ENCODE measurements at places on chromosomes 13 and 19.
A peak's percentile ranks its signal among the peaks of the same experiment; 100 is the strongest.

GRCh38 chr13:99656844-99657381 is 155.6 kb downstream of the TM9SF2 start:
- no peak for DNase-seq

GRCh38 chr19:35528218-35529038 is at the start of gene SBSN:
SBSN (minus strand) TSS chr19:35528311; CDS start chr19:35528281, 30 bp downstream.
- DNase-seq: peak; percentile 61

DNA sequence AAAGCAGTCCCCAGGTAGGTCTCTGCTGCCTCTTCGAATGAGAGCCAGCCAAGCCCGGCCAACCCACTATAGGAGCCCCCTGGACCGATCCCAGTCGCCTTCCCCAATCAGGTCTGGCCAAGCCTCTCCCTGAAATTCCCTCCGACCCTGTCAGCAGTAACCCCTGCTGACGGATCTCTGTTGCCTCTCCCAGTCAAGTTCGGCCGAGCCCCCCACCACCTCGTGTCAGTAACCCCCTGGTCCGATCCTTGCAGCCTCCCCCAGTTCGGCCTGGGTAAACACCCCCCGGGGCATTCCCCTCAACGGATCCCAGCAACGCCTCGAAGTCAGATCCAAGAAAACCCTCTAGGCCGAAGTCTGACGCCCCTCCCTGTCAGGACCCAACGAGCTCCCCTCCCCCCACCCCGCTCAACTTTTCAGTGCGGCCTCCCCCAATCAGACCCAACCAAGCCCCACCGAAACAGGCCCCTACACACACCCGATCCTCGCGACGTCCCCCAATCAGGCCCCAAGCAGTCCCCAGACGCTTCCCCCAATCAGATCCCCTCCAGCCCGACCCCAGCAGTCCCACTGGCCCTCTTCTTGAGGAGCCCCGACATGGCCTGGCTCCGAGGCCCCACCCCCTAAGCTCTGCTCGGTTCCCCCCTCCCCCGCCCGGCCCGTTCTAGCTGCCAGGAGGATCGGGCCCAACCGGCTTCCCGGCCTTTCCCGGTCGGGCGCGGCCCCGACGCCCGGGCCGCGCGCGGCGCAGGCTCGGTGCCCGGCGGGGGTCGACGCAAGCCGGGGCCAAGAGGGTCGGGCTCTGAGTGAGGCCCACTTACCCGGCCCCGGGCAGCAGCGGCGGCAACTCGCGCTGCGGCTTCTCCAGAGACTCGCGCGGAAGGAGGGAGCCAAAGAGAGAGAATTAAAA is 1.8 kb downstream of the TNPO2 start:
- peak; percentile 81 for DNase-seq

DNA sequence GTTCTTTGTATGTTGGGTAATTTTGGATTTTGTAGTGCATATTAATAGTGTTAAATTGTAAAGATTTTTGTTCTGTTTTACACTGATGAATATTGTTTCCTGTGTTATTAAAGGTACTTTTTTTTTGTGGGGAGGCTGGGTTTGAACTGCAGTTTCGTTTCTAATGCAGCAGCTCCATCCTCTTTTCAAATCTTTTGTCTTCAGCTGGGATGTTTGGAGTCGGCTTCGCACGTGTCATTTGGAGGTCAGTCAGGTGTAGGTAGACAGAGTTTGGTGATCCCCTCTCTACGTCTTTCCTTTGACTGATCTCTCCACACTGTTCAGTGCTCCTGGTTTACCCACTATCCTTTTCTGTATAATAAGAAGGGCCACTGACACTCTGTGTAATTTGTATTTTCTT is 30.3 kb downstream of the TDRD3 start:
- DNase-seq: no peak

GRCh38 chr13:54383604-54384003 is 1355.0 kb downstream of the OLFM4 start:
- no peak for DNase-seq

- no peak for DNase-seq
Observed at GRCh38 chr19:16945364-16945714, 56.5 kb downstream of the F2RL3 start.

- DNase-seq: peak; percentile 35
Observed at GRCh38 chr13:113941571-113942191, 32.2 kb downstream of the C13orf46 start.

- DNase-seq: no peak
Observed at GRCh38 chr19:36573895-36574720, 1.0 kb upstream of the ZNF529 start.

GRCh38 chr19:35261356-35262100 is 7.2 kb upstream of the USF2 start:
- no peak for DNase-seq

GRCh38 chr13:26708007-26708297 is 52.6 kb downstream of the GPR12 start:
- no peak for DNase-seq

GRCh38 chr19:3518659-3519058 is 12.5 kb downstream of the FZR1 start:
- no peak for DNase-seq

DNA sequence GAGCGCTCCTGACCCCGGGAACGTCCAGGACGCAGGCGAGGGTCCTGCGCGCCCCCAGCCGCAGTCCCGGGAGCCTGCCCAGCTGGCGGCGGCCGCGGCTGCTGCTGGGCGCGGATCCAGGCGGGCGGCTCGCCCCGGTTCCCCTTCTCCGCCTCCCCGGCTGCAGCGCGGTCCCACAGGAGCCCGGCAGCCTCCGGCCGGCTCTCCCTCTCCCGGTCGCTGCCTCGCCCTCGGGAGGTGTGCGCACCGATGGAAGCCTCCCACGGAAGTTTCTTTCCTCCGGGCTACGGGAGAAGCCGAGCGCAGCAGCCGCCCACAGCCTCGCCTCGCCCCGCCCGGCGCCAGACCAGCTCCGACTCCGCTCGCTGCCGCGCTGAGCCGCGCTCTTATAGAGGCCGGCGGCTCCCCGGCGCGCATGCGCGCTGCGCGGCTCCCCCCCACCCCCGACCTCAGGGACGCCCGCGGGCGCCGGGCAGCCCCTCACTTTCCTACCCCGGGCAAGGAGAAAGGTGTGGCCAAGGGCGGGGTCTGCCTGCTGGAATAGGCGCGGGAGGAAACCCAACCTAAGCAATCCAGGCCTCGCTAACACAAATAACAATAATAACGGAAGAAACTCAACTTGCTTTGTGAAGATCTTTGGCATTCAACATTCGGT is at the start of gene SHISA2:
TSS of gene SHISA2 (minus strand) at position 360 of the 655 bp plus-strand sequence. CDS start 1,041 bp downstream, outside the sequence.
- peak; percentile 59 for DNase-seq

DNA sequence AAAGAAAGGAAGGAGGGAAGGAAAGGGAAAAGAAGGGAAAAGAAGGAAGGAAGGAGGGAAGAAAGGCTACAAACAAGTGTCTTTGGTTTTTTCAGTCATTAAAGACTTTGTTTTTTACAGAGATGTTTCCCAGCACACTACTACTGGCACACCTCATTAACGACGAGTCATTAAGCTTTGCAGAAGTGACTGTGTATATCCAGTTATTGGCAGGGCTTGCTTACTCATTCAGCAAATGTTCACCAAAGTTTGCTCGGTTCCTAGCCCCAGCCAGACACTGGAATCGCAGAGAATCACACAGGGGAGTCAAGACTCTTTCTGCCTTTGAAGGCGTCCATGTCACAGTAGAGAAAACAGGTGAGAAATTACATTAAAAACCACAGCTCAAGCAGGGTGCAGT is 4.3 kb downstream of the NLRP12 start:
- DNase-seq: no peak

GRCh38 chr19:821231-821824 is 427 bp downstream of the PLPPR3 start:
- no peak for DNase-seq

DNA sequence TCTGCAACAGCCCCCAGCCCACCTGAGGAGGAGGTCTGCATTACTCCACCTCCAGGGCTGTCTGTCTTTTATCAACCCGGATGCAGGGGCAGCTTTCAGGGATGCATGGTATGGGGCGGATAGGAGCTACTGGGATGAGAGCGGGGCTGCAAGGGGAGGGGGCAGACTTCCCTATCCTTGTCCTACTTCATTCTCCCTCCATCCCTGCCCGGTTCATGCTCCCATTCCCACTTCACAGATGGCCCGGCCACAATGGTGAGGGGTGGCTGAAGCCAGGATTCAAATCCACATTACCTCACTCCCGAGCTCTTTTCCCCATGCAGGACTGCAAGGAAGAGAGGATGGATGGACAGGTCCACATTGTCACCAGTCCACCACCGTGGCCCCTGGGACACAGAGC is 40.5 kb upstream of the VSTM2B start:
- no peak for DNase-seq

DNA sequence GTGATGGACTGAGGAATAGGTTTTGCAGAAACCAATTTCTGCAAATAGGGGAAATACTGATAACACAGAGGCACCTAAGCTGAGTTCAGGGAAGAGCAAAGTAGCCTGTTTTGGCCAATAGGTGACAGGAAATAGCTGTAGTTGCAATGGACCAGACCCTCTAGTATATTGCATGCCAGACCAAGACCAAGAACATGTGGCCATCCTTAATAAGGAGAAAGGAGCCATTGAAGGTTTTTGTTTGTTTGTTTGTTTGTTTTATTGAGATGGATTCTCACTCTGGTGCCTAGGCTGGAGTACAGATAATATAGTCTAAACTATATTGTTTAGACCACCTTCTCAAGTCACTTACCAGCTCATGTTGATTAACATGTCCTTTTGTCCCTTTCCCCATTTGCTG is 101.5 kb downstream of the ZNF557 start:
- no peak for DNase-seq

DNA sequence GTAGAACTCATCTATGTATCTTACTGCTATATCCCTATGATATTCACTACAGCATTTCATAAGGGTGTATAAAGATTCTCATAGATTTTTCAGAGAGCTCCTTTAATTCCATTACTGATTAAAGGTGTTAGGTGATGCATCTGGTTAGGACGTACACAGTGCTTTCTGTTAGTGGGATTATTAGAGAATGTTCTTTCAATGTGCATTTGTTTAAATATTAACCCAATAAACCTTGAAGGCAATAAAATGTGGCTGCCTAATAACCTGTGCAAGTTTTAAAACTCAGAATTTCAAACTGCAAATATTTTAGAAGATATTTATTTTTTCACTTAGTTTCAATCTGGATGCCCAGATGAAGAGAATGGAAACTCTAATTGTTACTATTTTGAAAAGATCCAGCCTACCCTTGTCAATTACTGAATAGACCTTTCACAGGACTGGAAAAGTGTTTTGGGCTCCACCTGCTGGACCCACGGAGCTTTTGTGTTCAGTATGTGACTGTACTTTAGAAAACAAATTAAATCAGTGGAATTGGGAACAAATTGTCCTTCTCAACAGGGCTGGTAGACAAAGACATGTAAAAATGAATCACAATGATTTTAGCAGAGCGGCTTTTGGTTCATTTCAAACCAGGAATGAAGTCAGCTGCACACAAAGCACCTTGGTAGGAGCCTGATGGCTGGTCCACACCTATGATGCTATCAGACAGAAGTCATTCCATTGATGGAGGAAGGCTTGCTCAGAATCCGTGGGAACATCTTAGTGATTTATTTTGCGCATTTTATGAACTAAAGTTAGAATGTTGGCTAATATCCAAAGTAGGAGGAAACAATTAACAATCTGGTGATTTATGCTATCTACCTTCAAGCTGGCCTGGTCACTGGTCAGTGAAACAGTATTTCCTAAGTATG is 89.4 kb upstream of the RAP2A start:
- DNase-seq: peak; percentile 63

GRCh38 chr19:58429745-58430144 is 10.2 kb downstream of the ZNF132 start:
- no peak for DNase-seq

DNA sequence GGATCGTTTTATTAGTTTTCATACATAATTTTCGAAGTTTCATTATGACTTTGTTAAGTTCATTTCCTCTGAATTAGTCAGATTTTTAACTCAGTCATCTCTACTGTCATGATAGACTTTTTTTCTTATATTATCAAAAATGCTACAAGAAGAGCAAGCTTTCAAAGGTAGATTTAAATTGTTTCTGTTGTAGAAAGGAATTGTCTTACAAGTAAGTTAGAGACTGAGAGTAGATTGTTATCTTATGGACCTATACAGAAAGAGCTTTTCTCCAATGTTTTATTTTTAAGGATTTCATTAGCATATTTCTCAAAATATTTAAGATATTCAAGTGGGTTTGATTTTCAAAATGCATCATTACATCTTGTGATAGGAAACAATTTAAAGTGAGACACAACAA is 2.7 kb downstream of the MAB21L1 start:
- no peak for DNase-seq

- DNase-seq: no peak
Observed at GRCh38 chr13:99355267-99356011, 48.2 kb upstream of the GPR183 start.

- DNase-seq: no peak
Observed at GRCh38 chr19:30481823-30482222, 109.6 kb downstream of the ZNF536 start.

GRCh38 chr13:104785952-104786351 is 1719.7 kb upstream of the SLC10A2 start:
- no peak for DNase-seq

GRCh38 chr13:24192057-24192810 is 31.7 kb downstream of the SPATA13 start:
- DNase-seq: no peak

DNA sequence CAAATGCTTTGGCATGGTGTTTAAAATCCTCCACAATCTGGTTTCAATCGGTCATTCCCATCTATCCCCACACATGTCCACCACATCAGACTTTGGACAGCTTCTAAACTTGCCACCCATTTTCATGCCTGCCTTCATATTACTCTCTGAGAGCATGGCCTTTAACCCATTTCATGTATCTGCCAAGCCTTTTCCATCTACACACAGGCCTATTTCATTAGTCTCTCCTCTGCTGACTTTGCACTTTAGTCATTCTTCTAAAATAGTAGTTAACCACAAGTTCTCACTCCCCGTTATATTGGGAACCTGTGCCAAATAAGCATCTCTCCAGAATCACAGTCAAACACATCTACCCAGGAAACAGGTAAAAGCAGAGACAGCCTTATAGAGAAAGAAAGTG is 142.2 kb downstream of the MZT1 start:
- no peak for DNase-seq
